ENCODE measurements at places on chromosomes 2 and 18.

DNA sequence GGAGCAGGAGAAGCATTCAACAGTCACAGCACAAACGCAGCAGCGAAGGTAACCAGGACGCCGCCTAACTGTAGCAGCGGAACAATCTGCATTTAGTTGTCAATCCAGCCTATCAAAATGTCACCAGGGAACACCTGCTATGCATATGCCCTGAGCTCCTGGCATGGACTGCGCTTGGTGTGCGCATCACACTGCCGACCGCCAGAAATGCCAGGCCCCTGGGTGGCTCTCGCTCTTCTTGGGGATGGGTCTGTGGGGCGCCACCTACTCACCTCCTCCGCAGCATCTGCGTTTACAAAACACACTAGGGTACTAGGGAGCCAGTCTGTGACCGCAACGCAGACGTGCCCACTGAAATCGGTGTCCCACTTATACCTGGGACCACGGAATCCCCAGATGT is 31.7 kb downstream of the ZNF516 start:
- H3K4me1 ChIP-seq, result peaks cover 24% of the 10 kb centered on the region
- no peaks in the 10 kb centered on the region for H3K27me3 ChIP-seq
- H3K27ac ChIP-seq, result no peak overlapping the region
- no peak overlapping the region for H3K4me3 ChIP-seq
- peaks cover 11% of the 10 kb centered on the region for H3K36me3 ChIP-seq
- DNase-seq, result no peak

- H3K4me3 ChIP-seq, result no peak overlapping the region
- H3K4me1 ChIP-seq, result peaks cover 5% of the 10 kb centered on the region
- H3K27ac ChIP-seq, result no peak overlapping the region
Measured at GRCh38 chr2:189304360-189304759, 124.8 kb upstream of the COL5A2 start.

- DNase-seq, result no peak
- H3K4me1 ChIP-seq, result peaks cover 12% of the 10 kb centered on the region
- no peaks in the 10 kb centered on the region for H3K27me3 ChIP-seq
- H3K4me3 ChIP-seq, result no peak overlapping the region
Measured at GRCh38 chr2:197209742-197210408, 100.7 kb downstream of the ANKRD44 start.

- H3K4me3 ChIP-seq, result no peak overlapping the region
- no peaks in the 10 kb centered on the region for H3K4me1 ChIP-seq
- H3K27ac ChIP-seq, result no peak overlapping the region
- no peak for DNase-seq
- no peaks in the 10 kb centered on the region for H3K36me3 ChIP-seq
Measured at GRCh38 chr2:242011991-242012764, 142.6 kb downstream of the RTP5 start.

- peaks cover 10% of the 10 kb centered on the region for H3K27me3 ChIP-seq
- DNase-seq, result no peak
- H3K4me1 ChIP-seq, result no peaks in the 10 kb centered on the region
Measured at GRCh38 chr2:239035361-239035814, 187.5 kb downstream of the TWIST2 start.

DNA sequence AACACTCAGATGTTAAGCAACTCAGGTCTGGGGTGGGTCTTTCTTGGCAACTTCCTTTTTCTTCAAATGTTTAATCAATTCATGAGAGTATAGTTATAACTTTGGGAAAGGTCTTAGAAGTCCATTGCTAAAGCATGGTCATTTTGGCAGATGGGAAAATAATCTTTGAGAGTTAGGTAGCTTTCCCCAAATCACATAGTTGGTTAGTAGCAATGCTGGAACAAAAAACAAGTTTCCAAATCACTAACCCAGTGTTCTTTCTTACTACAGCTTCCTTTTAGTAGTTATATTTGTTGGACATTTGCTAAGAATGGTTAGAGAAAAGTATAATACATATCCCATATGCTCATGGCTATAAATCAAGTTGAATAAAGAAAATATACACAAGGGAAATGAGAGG is 185.2 kb upstream of the SLC14A2 start:
- no peaks in the 10 kb centered on the region for H3K36me3 ChIP-seq
- H3K4me3 ChIP-seq, result no peak overlapping the region
- DNase-seq, result no peak
- H3K4me1 ChIP-seq, result peaks cover 33% of the 10 kb centered on the region
- no peaks in the 10 kb centered on the region for H3K27me3 ChIP-seq

DNA sequence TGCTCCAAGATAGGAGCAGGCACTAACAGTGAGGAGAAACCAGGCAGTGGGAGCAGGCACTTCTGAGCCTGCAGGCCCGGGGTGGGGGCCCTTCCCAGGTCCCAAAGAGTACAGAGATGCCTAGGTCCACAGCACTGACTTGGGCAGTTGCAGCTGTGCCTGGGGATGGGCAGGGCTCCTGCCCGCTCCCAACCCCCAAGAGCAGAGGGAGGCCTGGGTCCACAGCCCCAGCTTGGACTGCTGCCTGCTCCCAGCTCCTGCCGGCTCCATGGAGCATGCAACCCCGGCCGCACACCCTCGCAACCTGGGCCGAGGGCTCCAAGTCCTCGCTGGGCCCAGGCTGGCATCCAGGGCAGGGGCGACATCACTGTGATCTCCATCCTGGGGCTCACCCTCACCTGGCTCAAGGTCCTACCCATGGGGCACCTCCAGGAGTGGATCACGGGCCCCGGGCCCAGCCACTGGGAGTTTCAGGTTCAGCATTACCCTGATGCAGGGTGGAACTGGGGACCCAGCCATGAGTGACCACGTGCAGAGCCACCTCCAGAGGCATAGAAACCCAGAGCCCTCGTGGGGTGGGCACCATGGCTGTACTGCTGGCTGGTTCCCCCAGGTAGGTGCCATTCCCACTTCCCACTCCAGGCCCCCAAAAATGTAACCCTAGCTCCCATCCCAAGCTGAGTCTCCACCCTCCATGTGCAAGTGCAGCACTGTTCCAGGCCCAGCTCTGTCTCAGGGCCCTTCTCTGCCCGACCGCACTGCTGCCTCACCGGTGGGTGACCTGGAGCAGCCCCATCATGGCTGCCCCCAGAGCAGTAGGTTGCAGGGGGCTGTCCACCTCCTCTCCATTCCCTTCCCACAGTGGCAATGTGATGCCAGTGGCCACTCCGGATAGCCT is 325.6 kb downstream of the NR4A2 start:
- no peak overlapping the region for H3K27ac ChIP-seq
- no peaks in the 10 kb centered on the region for H3K27me3 ChIP-seq
- H3K4me1 ChIP-seq, result no peaks in the 10 kb centered on the region
- no peak for DNase-seq

DNA sequence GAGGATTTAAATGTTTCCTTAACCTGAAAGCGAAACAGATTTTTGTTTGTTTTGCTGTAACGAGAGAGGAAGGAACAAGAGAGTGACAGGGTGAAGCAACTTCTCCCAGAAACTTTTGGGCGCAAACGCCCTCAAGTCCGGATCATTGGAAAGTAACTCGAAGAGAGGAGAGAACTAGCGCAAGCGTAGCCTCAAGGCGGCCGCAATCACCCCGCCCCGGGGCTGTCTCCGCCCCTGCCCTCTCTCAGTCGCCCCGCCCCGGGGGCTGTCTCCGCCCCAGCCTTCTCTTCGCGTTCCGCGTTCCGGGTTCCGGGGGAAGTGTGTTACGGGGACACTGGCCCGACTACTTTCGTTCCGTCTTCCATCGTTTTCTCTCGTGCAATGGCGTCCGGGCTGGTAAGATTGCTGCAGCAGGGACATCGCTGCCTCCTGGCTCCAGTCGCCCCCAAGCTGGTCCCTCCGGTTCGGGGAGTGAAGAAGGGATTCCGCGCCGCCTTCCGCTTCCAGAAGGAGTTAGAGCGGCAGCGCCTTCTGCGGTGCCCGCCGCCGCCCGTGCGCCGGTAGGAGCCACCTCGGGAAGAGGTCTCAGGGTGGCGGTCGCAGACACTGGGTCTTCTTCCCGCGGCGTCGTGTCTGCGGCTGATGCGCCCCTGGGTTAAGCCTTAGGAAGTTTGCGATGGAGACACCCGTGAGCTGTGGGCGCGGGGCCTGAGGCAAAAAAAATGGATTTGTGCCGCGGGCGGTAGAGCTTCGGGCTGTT is at the start of gene MRPL44:
Gene MRPL44, plus strand, starts transcription at position 372 of the 760 bp plus-strand sequence. Its CDS starts 10 bp downstream, at position 382.
- H3K36me3 ChIP-seq, result peaks cover 34% of the 10 kb centered on the region
- H3K27ac ChIP-seq, result peak within 1 kb of the TSS; percentile 58
- DNase-seq, result peak; percentile 95
- H3K27me3 ChIP-seq, result no peaks in the 10 kb centered on the region
- H3K4me3 ChIP-seq, result peak within 1 kb of the TSS; percentile 82
- 0 out of 2 replicates have a peak, but pooled peaks cover 11% of the 10 kb centered on the region for H3K4me1 ChIP-seq

GRCh38 chr18:3383381-3383915 is 66.5 kb upstream of the TGIF1 start:
- H3K27ac ChIP-seq, result no peak overlapping the region
- peak; percentile 14 for DNase-seq
- no peaks in the 10 kb centered on the region for H3K36me3 ChIP-seq
- peaks cover 4% of the 10 kb centered on the region for H3K4me1 ChIP-seq
- no peak overlapping the region for H3K4me3 ChIP-seq

DNA sequence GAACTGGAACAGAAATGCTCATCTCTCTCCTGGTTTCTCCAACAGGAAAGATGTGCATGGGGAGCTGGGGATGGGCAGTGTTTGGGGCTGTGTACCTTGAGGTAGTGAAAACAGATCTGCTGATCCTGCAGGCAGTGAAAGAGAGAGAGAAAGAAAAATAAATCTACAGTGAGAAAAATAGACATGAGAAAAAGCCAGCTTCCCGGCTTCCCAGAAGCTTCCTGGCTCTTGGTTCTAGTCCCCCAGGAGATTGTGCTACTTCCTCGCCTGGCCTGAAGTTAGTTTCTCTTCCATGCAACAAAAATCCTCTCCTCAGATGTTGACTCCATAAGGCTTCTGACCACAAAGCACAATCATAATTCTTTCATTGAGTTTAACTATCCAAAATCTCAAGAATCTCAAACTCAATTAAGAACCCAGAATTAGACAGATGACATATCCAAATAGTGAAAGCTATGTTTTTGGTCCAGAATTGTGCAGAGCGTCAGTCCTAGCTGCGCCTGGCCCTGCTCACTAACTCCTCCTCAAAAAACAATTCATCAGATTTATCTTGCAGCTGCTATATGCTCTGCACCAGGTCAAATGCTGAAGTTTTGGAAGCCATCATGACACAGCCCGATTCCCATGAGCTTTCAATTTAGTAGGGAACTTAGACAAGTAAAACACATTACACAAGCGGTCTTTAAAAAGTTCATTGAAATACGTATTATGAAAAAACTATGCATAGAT is 20.1 kb upstream of the NAB1 start:
- H3K4me1 ChIP-seq, result 0 out of 2 replicates have a peak, but pooled peaks cover 3% of the 10 kb centered on the region
- no peak for DNase-seq
- no peak overlapping the region for H3K27ac ChIP-seq

- H3K27me3 ChIP-seq, result peaks cover 5% of the 10 kb centered on the region
- H3K4me3 ChIP-seq, result no peak overlapping the region
- H3K36me3 ChIP-seq, result no peaks in the 10 kb centered on the region
- no peak for DNase-seq
- no peaks in the 10 kb centered on the region for H3K4me1 ChIP-seq
- no peak overlapping the region for H3K27ac ChIP-seq
Measured at GRCh38 chr2:58299123-58299522, 58.0 kb upstream of the FANCL start.

GRCh38 chr2:233996461-233996860 is 54.0 kb upstream of the SPP2 start:
- peaks cover 15% of the 10 kb centered on the region for H3K27me3 ChIP-seq
- no peak overlapping the region for H3K27ac ChIP-seq
- no peak overlapping the region for H3K4me3 ChIP-seq
- H3K36me3 ChIP-seq, result no peaks in the 10 kb centered on the region
- 0 out of 2 replicates have a peak, but pooled peaks cover 3% of the 10 kb centered on the region for H3K4me1 ChIP-seq

- no peaks in the 10 kb centered on the region for H3K27me3 ChIP-seq
- no peak overlapping the region for H3K4me3 ChIP-seq
- H3K27ac ChIP-seq, result no peak overlapping the region
Measured at GRCh38 chr2:173130496-173131465, 55.1 kb downstream of the MAP3K20 start.

- DNase-seq, result no peak
- no peak overlapping the region for H3K27ac ChIP-seq
- H3K36me3 ChIP-seq, result no peaks in the 10 kb centered on the region
- H3K27me3 ChIP-seq, result no peaks in the 10 kb centered on the region
- peaks cover 6% of the 10 kb centered on the region for H3K4me1 ChIP-seq
- H3K4me3 ChIP-seq, result no peak overlapping the region
Measured at GRCh38 chr2:71003966-71004755, 9.5 kb upstream of the TEX261 start.

DNA sequence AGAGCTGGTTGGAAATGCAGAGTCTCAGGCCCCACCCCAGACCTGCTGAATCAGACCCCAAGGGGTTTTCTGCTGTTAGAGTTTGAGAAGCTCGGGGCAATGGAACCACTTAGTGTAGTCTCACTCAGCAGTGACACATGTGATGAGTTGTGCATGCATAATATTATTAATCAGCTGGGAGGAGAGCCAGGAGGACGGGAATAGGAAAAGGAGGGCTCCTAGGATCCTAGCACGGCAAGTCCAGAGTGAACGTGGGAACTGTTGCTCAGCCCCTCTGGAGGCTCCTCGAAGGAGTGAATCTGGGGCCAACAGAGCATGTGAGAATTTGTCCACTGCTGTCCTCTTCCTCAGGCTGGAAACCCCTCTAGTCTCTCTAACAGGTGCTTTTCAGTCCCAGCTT is 87.1 kb downstream of the HS1BP3 start:
- H3K36me3 ChIP-seq, result no peaks in the 10 kb centered on the region
- no peak overlapping the region for H3K4me3 ChIP-seq
- no peaks in the 10 kb centered on the region for H3K27me3 ChIP-seq
- peaks cover 34% of the 10 kb centered on the region for H3K4me1 ChIP-seq

DNA sequence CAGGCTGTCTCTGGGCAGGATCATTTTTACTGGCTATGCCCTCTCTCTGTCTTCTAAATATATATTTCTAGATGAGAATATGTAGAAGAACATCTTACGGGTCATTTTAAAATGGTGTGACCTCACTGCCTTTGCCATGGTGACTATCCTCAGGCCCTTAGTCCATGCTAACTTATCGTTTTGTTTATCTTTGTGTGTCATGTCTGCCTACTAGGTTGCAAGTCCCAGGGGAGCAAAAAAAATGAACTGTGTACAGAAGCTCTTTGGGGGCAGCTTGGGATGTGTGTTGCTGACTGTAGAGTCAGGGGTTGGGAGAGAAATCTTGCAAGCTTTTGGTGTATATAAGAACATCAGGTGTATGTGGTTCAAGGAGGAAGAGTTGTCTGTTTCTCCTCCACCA is 11.0 kb downstream of the CPSF3 start:
- no peaks in the 10 kb centered on the region for H3K27me3 ChIP-seq
- peaks cover 67% of the 10 kb centered on the region for H3K36me3 ChIP-seq
- H3K27ac ChIP-seq, result no peak overlapping the region
- no peak for DNase-seq
- peaks cover 23% of the 10 kb centered on the region for H3K4me1 ChIP-seq

- H3K27ac ChIP-seq, result no peak overlapping the region
- no peaks in the 10 kb centered on the region for H3K4me1 ChIP-seq
- no peak overlapping the region for H3K4me3 ChIP-seq
- no peak for DNase-seq
- no peaks in the 10 kb centered on the region for H3K36me3 ChIP-seq
Measured at GRCh38 chr2:108278631-108279030, 10.1 kb upstream of the SULT1C2 start.

DNA sequence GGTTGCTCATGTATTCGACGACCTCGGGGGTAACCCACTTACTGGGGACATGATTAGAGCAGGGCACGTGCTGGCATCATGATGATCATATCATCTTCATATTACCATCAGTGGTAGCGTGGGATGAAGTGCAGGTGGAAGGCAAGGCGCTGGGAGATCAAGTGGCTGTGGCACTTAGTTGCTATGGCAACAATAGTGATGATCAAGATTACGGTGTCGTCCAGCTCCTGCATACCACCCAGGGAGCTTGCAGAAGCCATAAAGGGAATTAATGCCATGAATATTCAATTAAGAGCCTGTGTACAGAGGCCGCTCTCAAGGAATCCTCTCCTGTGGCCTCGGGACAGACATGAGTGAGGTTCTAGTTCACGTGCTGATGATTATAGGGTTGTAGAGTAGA is 237.2 kb upstream of the COPS8 start:
- H3K36me3 ChIP-seq, result no peaks in the 10 kb centered on the region
- no peak overlapping the region for H3K4me3 ChIP-seq
- no peak for DNase-seq
- no peaks in the 10 kb centered on the region for H3K27me3 ChIP-seq
